NCI-H82 (cell line): ENCODE measurements at places on chromosomes 3 and 15.

DNA sequence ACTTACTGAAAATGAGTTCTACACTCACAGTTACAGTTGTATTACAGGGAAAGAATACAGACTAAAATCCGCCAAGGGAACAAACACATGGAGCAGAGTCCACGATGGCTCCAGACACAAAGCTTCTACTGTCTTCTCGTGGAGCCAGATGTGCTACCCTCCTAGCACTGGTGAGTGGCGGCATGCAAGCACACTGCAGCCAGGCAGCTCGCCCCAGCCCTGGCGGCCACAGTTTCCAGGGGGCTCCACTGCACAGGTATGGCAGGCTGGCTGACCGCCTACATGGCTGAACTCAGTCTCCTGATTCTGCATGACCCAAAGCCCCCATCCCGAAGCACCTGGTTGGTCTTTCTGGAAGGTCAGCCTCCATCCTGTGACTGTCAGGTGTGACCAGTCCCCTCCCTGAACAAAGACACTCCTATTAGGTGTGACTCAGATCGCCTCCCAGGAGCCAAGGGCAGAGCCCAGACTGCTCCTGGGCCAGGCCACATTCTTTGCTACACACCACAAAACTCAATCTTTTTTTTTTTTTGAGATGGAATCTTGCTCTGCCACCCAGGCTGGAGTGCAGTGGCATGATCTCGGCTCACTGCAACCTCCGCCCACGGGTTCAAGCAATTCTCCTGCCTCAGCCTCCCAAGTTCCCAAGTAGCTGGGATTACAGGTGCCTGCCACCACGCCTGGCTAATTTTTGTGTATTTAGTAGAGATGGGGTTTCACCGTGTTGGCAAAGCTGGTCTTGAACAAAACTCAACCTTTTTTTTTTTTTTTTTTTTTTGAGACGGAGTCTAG is 51.5 kb downstream of the CFAP92 start:
- no peak for DNase-seq

DNA sequence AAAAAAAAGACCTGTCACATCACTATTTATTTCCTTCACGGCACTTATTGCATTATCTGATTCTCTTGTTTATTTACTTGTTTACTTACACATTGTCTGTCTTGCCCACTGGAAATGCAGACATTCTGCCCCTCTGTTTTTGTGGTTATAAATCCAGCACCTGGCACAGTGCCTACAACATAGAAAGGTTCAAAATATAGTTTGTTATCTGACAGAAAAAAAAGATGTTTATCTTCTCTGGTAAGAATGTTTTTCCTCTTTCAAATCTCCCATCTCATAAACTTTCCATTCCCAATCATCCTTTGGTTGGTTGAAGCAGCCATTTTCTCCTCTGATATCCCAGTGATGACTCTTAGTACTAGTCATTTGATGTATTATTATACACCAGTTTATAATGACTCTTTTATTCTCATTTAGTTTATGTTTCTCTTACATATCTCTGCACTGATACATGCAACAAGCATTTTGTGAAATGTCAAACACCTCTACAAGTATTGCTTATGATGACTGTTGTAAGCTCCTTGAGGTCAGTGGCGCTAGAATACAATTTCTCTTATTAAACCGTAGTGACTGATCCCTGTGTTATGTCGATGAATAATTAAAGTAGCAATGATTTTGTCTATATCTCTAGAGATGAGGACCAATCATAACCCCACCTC is 398.4 kb upstream of the TBL1XR1 start:
- no peak for DNase-seq

- no peak for DNase-seq
Observed at GRCh38 chr3:30551927-30552326, 54.5 kb upstream of the TGFBR2 start.

- no peak for DNase-seq
Observed at GRCh38 chr3:8579943-8580342, 64.7 kb downstream of the SSUH2 start.

- DNase-seq: peak; percentile 34
Observed at GRCh38 chr15:99454941-99455788, 110.6 kb upstream of the MEF2A start.

DNA sequence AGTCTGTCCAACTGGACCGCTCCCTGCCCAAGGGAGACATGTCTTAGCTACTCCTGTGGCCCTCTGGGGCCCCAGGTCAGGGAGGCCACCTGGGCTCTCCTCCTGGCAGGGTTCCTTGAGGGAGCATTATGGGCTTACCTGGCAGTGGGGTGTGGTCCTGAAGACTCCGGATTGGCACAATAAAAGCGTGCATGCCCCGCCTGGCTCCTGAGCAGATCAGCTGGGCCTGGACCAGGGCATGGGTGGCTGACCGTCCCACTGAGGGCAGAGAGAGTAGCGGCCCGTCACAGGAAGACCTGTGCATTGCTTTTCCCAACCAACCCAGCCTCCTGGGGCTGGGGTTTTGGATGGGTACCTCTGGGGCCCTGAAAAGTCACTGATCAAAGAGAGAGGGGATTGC is 5.4 kb downstream of the ACOX2 start:
- no peak for DNase-seq

DNA sequence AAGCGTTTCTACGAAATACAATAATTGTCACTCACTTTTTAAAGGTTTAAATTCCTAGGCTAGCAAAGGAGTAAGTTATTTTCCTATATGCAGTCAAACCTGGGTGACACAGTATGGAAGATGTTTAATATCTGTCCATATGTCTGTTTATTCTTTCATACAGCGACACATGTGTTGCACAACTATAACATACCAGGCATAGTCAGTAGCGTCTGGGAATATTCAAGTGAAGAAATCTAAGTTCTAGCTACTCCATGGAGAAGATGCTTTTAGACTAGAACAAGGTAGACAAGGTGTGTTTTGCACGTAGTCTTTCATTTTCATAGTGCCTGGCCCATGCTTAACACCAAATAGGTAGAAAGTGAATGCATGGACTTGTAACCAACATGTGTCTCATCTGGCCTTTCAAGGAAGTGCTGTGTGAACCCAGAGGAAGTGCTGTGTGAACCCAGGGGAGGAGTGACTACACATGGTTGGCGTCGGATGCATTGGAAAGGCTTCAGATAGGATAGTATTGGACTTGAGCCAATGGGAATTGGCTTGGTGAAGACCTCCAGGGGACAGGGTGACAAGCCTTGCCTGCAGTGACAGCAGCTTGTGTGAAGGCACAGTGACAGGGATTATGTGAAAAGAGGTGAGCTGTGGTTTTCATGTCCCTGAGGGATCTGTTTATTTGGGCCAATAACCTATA is 267.0 kb downstream of the PTPRG start:
- DNase-seq: peak; percentile 8

GRCh38 chr15:63953524-63953923 is 92.8 kb downstream of the DAPK2 start:
- DNase-seq: no peak
